ENCODE measurements at places on chromosomes 3 and 15.

GRCh38 chr15:39083213-39083612, 497.7 kb upstream of the THBS1 start:
- no peaks in the 10 kb centered on the region for H3K36me3 ChIP-seq
- H3K4me1 ChIP-seq: no peaks in the 10 kb centered on the region
- H3K4me3 ChIP-seq: no peak overlapping the region
- no peak overlapping the region for H3K27ac ChIP-seq
- DNase-seq: no peak

DNA sequence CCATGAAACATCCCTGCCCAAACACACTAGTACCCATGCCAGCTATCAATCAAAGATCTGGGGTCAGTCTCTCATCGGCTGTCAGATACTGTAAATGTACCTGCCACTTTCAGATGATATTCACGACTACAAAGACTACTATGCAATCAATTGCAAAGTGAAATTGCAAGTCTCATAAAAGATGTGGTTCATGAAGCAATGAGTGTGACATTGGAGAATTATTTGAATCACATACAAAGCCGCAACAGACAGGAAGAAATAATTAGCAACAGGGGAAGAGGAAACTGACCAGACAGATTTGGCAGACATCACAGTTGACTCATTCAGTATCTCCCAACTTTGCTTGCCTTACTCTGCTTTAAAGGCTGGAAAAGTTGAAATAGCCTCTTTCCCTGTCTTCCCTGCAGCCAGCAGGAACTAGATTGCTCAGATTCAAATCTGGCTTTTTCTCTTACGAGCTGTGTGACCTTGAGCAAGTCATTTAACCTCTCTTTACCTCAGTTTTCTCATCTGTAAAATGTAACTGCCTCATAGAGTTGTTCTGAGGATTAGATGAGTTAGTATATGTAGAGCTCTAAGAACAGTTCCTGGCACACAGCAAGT, 95.7 kb upstream of the C3orf80 start:
- H3K27ac ChIP-seq: no peak overlapping the region
- DNase-seq: no peak
- no peaks in the 10 kb centered on the region for H3K4me1 ChIP-seq
- no peaks in the 10 kb centered on the region for H3K36me3 ChIP-seq

DNA sequence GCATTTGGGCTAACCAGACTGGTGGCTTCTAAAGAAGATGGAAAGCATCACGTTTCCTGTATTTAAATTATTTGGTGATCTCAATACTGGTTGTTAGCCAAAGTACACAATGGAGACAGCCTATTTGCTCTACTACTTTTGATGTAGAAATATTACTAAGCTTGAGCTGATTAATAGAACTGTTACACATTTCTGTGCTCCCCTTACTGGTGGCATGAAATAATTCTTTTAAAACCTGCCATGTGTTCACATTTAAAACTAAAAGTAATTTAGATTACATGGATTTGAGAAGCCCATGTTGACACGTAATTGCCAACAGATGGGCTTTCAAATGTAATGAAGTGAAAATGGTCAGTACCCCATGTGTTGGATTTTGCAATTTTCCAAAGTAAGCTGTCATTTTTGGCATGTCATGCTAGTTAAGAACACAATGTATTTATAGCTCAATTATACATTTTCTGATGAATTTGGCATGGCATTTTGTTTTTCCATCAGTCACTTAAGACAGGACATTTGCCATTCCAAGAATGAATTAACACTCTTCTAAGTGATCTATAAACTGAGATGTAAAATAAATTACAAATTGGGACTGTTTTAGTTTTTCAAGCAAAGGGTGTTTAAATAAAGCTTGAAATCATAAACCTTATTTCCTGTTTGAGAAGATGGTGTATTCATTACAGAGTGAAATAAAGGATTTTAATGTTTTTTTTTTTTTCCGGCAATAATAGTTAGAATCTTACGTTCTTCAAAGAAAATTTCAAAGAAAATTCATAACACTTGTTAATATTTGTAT, 10.8 kb upstream of the RARRES1 start:
- no peak overlapping the region for H3K27ac ChIP-seq
- no peak overlapping the region for H3K4me3 ChIP-seq
- no peaks in the 10 kb centered on the region for H3K4me1 ChIP-seq
- no peaks in the 10 kb centered on the region for H3K36me3 ChIP-seq
- no peaks in the 10 kb centered on the region for H3K27me3 ChIP-seq

- no peaks in the 10 kb centered on the region for H3K27me3 ChIP-seq
- no peak overlapping the region for H3K27ac ChIP-seq
- no peak overlapping the region for H3K4me3 ChIP-seq
- H3K4me1 ChIP-seq: no peaks in the 10 kb centered on the region
Observed at GRCh38 chr3:6282918-6283317, 578.0 kb upstream of the GRM7 start.

DNA sequence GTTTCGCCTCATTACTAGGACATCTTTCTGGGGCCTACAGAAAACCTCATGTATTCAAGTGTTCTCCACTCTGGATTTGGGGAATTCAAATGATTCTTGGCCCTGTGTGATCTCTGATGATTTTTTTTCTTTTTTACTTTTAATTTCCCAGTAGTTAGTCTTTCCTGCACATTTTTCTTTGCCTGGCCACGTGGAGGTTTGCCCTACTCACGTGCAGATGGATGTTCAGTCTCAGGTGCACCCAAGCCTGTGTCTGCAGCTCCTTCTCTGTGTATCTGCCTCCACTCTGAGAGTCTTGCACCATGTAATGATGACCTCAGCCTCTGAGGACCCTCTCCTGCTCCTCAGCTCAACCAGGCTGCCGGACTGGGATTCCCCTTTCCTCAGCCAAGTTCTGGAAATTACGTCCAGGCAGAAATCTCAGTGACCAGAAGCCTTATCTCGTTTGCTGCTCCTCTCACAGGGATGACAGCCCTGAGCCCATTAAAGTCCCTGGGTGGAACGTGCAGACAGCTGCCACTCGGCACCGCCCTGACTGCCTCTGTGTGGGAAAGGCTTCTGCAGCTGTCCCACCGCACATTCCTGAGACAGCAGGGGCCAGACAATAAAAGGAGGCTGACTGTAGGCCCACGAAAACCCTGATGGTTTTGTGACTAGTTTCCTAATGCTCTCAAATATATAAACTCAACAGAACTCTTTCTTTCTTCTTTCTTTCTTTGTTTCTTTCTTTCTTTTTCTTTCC, 31.4 kb upstream of the GABRB3 start:
- no peaks in the 10 kb centered on the region for H3K36me3 ChIP-seq
- peak; percentile 21 for DNase-seq
- no peak overlapping the region for H3K27ac ChIP-seq
- no peaks in the 10 kb centered on the region for H3K27me3 ChIP-seq

GRCh38 chr3:177693616-177694264, 496.5 kb upstream of the TBL1XR1 start:
- no peak for DNase-seq
- H3K27ac ChIP-seq: no peak overlapping the region
- H3K27me3 ChIP-seq: no peaks in the 10 kb centered on the region
- no peaks in the 10 kb centered on the region for H3K36me3 ChIP-seq
- no peak overlapping the region for H3K4me3 ChIP-seq

DNA sequence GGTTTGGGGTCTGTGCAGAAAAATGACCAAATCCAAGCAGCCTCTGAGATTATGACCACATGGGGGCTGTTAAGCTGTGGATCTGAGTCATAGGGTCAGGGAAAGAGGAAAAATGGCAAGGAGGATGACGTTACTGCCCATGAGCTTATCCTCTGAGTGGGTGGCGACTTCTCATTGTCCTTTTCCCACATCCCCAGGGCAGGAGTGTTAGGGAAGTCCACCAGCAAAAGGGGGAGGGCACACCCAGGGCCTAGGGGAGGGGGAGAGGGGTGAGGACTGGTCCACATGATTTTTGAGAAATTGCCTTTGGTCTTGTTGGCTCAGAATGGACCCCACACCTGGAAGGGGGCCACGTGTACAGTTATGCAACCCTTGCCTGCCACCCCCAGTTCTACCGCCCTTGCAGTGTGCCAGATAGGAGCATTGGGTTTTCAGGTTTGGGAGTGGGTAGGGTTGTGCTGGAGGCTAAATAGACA, 2.6 kb downstream of the CD276 start:
- no peaks in the 10 kb centered on the region for H3K36me3 ChIP-seq
- H3K4me1 ChIP-seq: peaks cover 33% of the 10 kb centered on the region
- no peak overlapping the region for H3K4me3 ChIP-seq
- no peak overlapping the region for H3K27ac ChIP-seq
- no peaks in the 10 kb centered on the region for H3K27me3 ChIP-seq
- no peak for DNase-seq

GRCh38 chr3:32143849-32144757, 37.7 kb downstream of the GPD1L start:
- H3K36me3 ChIP-seq: no peaks in the 10 kb centered on the region
- peak; percentile 89 for DNase-seq
- no peak overlapping the region for H3K27ac ChIP-seq
- H3K4me3 ChIP-seq: no peak overlapping the region
- H3K4me1 ChIP-seq: peaks cover 26% of the 10 kb centered on the region
- no peaks in the 10 kb centered on the region for H3K27me3 ChIP-seq

DNA sequence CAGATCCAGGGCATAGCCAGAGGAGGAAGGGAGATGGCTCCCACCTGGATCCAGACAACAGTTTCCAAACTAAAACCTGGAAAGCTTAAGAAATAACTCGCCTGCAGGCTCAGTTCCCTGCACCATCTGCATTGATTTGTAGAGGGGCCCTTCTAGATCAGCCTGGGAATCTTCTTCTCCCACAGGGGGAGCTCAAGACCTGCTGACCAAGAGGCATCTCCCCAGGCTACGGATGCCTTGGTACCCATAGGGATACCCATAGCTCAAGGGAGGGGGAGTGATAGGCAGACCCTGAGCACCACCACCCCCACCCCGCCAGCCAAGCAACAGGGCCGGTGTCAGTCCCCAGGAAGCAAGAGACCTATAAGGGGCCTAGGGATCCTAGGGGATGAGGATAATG, 28.0 kb upstream of the DCLK3 start:
- no peaks in the 10 kb centered on the region for H3K36me3 ChIP-seq
- no peaks in the 10 kb centered on the region for H3K27me3 ChIP-seq
- H3K4me1 ChIP-seq: no peaks in the 10 kb centered on the region
- DNase-seq: peak; percentile 86
- no peak overlapping the region for H3K4me3 ChIP-seq
- no peak overlapping the region for H3K27ac ChIP-seq

DNA sequence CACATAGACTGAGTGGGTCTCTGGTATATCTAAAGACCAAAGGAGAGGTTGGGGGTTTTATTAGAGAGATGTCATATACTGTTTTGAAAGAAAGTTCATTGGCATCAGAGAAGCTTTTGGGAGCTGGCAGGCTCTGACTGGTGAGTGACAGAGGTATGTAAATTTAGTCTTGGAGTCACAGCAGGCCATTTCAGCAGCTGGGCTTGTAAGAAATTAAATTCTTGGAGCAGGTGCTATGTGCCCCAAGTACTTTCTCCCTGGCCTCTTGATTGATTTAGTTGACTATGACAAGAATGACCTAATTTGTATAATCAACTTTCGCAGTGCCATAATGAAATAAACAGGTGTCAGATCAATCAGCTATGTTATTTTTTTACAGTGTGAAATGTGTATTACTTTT, 47.8 kb upstream of the CDAN1 start:
- no peak overlapping the region for H3K27ac ChIP-seq
- no peak overlapping the region for H3K4me3 ChIP-seq
- no peaks in the 10 kb centered on the region for H3K27me3 ChIP-seq

DNA sequence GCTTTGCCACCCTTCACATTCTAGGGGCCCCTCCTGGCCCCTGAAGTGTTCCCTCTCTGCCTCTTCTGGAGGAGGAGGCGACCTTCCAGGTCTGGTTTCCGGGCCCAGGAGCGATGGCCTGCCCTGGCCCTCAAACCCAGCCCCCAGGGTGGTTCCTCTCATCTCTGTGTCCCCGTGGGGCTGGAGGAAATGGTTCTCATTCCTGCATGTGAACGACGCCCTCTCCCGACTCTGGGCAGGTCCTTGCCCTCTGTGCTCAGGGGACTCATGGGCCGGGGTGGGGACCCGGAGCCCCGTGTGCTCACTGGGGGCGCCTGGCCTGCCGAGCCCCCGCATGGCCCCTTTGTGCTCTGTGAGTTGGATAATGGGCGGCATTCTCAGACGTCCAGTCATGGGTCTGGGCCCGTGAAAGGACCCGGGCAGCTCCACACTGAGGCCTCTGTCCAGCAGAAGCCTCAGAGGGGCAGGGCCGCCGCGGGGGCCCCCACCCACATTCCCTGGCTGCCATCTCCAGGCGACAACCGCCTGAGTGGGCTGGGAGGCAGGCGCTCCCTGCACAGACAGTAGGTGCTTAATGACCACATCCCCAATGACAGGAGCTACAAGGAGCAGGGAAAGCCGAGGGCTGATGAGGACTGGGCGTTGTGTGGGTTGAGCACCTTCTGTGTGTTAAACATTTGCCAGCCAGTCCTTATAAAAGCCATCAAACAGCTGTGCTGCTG, 5.5 kb upstream of the PLXND1 start:
- no peaks in the 10 kb centered on the region for H3K36me3 ChIP-seq
- peaks cover 30% of the 10 kb centered on the region for H3K4me1 ChIP-seq
- no peak overlapping the region for H3K27ac ChIP-seq

GRCh38 chr3:107796791-107797190, 274.0 kb downstream of the BBX start:
- no peaks in the 10 kb centered on the region for H3K36me3 ChIP-seq
- H3K27me3 ChIP-seq: no peaks in the 10 kb centered on the region

DNA sequence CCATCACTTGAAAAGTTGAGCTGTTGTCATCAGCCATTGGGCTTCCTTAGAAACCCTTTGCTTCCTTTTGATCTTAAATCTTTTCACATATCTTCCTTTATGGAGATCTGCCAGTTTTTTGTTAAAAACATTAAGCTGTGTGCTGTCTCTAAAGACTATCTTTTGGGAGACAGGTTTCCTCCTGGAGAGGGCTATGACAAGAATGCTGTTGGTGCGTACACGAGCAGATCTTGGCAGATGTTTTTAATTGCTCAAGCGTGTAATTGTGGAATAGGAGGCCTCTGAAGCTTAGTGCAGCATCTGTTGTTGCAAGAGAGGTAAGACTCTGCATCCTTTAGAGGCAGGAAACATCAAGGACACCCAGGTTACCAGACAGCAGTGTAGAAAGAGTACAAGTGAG, 56.8 kb downstream of the PHLDB2 start:
- peaks cover 64% of the 10 kb centered on the region for H3K4me1 ChIP-seq
- H3K27ac ChIP-seq: peak overlapping the region; percentile 16
- DNase-seq: peak; percentile 11
- H3K27me3 ChIP-seq: peaks cover 32% of the 10 kb centered on the region

DNA sequence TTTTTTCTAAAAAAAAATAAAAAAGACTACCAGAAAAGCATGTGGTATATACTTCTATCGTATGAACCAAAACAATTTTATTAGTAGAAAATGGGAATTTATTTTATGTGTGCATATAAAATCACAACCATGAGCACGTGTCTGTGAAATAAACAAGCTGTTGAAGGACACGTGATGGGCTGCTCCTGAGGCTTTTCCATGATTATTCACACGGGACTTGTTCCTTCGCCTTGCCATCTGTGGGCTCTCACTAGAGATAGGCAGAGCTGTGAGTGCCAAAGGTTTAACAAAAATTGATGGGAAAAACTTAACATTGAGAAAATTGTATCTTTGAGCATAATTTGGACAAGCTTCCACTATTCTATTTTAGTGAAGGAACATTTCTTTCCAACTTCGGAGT, 12.4 kb upstream of the ETV5 start:
- peak overlapping the region; percentile 22 for H3K27ac ChIP-seq
- peaks cover 3% of the 10 kb centered on the region for H3K27me3 ChIP-seq
- no peaks in the 10 kb centered on the region for H3K36me3 ChIP-seq
- peaks cover 44% of the 10 kb centered on the region for H3K4me1 ChIP-seq
